ENCODE measurements at places on chromosomes 5 and 9. TPM values are rescaled to one million over a fixed set of nuclear protein-coding genes. Genes with fewer than 3 reads are reported as not detected.

DRD1 gene
- polyA plus RNA-seq = not detected

CARD9 gene
- 0.12 TPM for polyA plus RNA-seq

HAVCR1 gene
- polyA plus RNA-seq = 4.7 TPM

IL9 gene
- not detected for polyA plus RNA-seq

GABRA1 gene
- not detected for polyA plus RNA-seq

SLC6A7 gene
- not detected for polyA plus RNA-seq

DIRAS2 gene
- polyA plus RNA-seq = not detected

PPIC gene
- not detected for polyA plus RNA-seq

Measured in naive thymus-derived CD8-positive, alpha-beta T cell (primary cell).